HFFc6 (cell line): ENCODE measurements at places on chromosomes 4 and X.

- H3K36me3 ChIP-seq, result no peaks in the 10 kb centered on the region
- H3K27me3 ChIP-seq, result no peaks in the 10 kb centered on the region; the same call in 1 of the 2 replicates
- peak; percentile 92 for DNase-seq
- H3K4me1 ChIP-seq, result peaks cover 45% of the 10 kb centered on the region
- H3K27ac ChIP-seq, result peak overlapping the region; percentile 80
Observed at GRCh38 chrX:38882894-38883626, 81.8 kb downstream of the MID1IP1 start.

- H3K27me3 ChIP-seq, result no peaks in the 10 kb centered on the region
- H3K27ac ChIP-seq, result no peak overlapping the region
- H3K4me3 ChIP-seq, result no peak overlapping the region
- no peaks in the 10 kb centered on the region for H3K36me3 ChIP-seq
- no peak for DNase-seq
Observed at GRCh38 chrX:102627640-102628039, 23.6 kb upstream of the GPRASP1 start.

DNA sequence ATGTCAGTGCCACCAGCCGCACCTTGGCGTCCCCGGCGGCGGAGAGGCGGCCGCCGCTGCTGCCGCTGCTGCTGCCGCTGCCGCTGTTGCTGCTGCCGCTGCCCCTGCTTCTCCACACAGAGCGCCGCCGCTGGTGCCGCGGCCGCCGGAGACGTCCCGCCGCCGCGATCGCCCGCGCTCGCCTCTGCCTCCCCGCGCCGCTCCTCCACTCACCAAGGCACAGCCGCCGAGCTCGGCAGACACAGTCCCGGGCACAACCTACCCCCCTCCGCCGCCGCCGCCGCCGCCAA is at the start of gene PPP3CA:
Gene PPP3CA (minus strand): TSS at position 260 of the 290 bp plus-strand sequence.
- H3K27ac ChIP-seq, result peak within 1 kb of the TSS; percentile 94
- H3K4me3 ChIP-seq, result peak within 1 kb of the TSS; percentile 95
- H3K27me3 ChIP-seq, result peaks cover 5% of the 10 kb centered on the region
- no peaks in the 10 kb centered on the region for H3K36me3 ChIP-seq
- no peak for DNase-seq

DNA sequence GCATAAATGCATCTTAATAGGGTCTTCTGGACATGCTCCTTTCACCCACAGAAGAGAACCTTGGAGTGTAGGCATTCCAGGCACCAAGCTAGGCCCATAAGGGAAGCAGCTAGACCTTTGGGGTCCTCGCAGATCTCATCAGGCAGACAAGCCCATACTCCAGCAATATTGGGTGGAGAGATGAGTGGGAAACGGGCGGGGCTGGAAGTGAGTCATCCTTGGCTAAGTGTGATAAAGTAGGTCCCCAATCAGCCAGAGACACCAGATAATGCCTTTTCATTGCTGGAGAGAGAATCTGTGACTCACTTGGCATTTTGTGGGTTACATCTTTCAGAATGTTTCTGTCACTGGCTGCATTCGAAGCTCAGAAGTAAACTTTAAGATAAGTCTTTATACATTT is 133.3 kb upstream of the MBNL3 start:
- peaks cover 5% of the 10 kb centered on the region; the same call in 1 of the 2 replicates for H3K4me1 ChIP-seq
- H3K27ac ChIP-seq, result no peak overlapping the region
- no peaks in the 10 kb centered on the region for H3K36me3 ChIP-seq
- no peak for DNase-seq
- H3K27me3 ChIP-seq, result no peaks in the 10 kb centered on the region; the same call in 1 of the 2 replicates

- H3K27ac ChIP-seq, result 0 out of 2 replicates have a peak overlapping the region, but pooled peaks have one; percentile 3
- no peak overlapping the region for H3K4me3 ChIP-seq
- DNase-seq, result peak; percentile 34
- H3K36me3 ChIP-seq, result no peaks in the 10 kb centered on the region
- H3K4me1 ChIP-seq, result peaks cover 80% of the 10 kb centered on the region
- no peaks in the 10 kb centered on the region for H3K27me3 ChIP-seq
Observed at GRCh38 chr4:122665161-122665929, 44.5 kb upstream of the IL21 start.

- H3K27ac ChIP-seq, result peak within 1 kb of the TSS; percentile 82
- DNase-seq, result peak; percentile 2
- no peaks in the 10 kb centered on the region for H3K36me3 ChIP-seq
- H3K27me3 ChIP-seq, result no peaks in the 10 kb centered on the region; the same call in 1 of the 2 replicates
Observed at GRCh38 chrX:135985157-135985972, at the start of gene SLC9A6. TSS of gene SLC9A6 (plus strand) at chrX:135985435. CDS start at chrX:135985659, 224 bp downstream.
